Activated T-helper 1 cell treated with anti-CD3 and anti-CD28 coated beads, Interleukin-12 subunit alpha, Interleukin-12 subunit beta, Interleukin-2, Interleukin-4 antibody, amounts not matched to agents 30 ng/mL and 10 ng/mL and 1 ng/mL, durations not matched to agents 14 hours and 24 hours and 36 hours (primary cell): ENCODE measurements at places on chromosomes 5 and 9. TPM values are rescaled to one million over a fixed set of nuclear protein-coding genes. Genes with fewer than 3 reads are reported as not detected.

Gene SREK1
- total RNA-seq: 72.0 and 76.7 TPM in 2 replicates

DNA sequence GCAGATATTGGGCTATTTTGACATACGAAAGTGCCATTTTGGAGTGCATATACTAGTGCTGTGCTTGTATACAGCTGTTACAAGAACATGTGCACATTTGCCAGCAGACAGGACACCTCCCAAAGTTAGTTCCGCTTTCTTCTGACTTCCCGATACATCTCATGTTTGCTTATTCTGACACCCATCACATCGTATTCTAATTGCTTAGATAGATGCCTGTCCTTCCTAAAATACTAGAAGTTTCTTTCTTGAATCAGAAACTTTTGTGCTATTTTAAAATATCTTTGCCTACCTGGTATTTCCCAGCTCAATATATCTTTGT, 177.8 kb downstream of the TTLL11 start:
- no peak for DNase-seq

DNA sequence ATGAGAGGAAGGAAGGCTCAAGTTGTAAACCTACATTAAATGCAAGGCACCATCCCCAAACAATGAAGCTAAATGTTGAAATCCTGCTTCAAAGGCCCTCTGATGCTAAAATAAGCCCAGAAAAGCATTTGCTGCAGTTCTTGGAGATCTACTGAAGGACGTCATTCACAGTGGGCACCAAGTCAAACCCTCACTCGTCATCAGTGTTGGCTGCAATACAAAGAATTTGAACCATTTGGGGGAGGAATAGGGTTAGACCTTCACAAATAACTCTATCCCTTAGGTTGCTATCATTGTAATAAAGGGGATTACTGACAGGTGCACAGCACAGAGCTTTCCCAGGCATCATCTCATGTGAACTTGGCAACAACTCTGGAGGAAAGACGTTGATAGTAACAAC, 9.3 kb upstream of the MEGF9 start:
- no peak for DNase-seq

Gene RNF208
- 9.3 and 11.0 TPM in 2 replicates for total RNA-seq

Gene HAVCR1
- 2.4 and 2.5 TPM in 2 replicates for total RNA-seq

DNA sequence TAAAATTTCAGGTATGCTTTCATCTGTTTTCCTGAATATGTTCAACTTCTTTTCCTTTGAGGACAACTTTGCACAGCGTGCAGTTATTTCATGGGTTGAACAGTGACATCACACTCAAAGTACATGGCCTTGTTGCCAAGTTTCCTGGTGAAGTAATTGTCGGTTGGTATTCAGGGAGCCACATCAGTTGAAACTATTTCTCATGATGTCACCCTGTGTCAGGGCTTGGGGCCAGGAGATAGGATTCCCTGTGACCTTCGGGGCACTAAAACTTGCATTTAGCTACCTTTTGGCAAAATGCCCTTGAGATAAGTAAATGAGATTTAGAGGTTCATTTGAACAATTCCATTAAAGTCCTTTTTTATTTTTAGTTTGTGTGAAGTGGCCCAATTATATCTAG, 383.9 kb downstream of the SH3GL2 start:
- no peak for DNase-seq

- DNase-seq: no peak
Observed at GRCh38 chr9:69086769-69087168, 51.2 kb downstream of the FXN start.

DNA sequence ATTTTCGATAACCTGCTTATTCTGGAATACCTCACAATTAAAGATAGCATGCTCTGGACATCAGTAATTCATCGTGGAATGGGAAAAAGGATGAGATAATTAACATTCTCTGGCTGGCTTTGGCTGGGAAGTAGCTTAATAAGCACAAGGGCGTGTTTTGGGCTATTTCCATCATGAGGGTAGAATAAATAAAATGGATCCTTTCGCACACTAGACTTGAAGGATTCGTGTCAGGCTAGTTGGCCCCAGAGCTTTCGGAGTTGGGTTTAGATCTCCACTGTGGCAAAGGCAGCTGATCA, 151.2 kb upstream of the ADRA1B start:
- DNase-seq: no peak

DNA sequence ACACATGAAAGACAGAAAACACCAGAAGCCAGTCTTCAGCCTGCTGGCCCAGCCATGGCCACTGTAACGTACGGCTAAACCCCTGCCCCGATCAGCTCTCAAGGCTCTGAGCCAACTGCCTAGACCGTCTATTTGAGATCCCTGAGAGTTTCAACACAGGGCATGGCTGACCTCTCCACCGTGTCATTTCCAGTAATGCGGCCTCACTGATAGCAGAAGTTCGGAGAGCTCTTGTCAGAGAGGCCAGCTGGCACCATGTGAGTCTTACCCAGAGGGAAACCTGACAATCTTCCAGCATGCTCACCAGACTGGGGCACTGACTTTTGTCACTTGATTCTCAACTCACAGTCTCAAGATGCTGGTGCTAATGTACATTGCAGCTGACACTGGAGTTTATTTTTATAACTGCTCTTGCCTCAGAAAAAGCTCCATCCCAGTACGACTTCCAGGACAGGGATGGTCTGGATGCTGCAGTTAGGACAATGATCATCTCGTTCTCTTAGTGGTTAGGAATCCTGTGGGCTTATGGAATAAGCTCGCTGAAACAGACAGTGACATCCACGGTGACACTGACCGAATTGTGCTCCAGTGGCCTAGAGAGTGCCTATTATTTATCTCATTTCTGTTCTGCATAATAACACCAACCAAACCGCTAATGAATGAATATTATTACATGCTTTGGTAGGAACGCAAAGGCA, 372.7 kb downstream of the ICE1 start:
- DNase-seq: no peak

Gene ANGPTL2
- total RNA-seq: not detected in 2 replicates

- no peak for DNase-seq
Observed at GRCh38 chr9:76943054-76943453, 37.1 kb upstream of the PRUNE2 start.

Gene SLC22A4
- total RNA-seq: 1.6 and 2.6 TPM in 2 replicates

GRCh38 chr5:53038196-53038847, 49.2 kb downstream of the ITGA2 start:
- DNase-seq: no peak

DNA sequence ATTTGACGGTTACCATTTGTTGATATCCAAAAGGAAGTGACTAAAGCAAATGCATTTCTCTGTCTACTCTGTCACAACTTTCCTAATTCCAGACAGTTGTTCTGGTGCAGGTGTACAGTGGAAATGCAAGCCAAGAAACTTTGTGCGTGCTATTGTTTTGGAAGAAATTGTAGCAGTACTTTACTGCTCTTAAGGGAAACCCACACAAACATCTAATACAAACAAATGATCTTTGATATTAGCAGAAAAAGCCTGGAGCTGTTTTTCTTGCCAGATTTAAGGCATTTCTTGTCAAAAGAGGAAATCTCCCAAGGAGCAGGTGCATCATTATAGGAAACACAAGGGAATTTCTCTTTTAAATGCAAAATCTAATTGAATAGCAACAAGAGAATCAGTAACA, 2.0 kb downstream of the SNCAIP start:
- no peak for DNase-seq

DNA sequence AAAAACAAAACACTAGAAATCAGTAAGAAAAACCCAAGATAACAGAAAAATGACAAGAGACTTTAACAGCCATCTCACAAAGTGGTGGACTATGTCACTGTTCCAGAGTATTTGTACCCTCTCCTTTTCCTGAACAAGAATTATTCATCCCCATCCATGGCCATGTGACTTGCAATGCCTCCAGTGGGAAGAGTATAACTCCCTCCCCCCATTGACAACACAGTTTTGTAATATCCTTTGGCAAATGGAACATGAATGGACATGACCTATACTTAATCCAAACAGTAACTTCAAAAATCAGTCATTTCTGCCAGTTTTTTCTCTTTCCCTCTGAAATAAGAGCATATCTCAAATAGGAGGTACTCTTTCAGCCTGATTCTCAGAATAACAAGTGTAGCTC, 33.9 kb downstream of the PTBP3 start:
- DNase-seq: no peak

Gene ORM2
- total RNA-seq: not detected in 2 replicates

DNA sequence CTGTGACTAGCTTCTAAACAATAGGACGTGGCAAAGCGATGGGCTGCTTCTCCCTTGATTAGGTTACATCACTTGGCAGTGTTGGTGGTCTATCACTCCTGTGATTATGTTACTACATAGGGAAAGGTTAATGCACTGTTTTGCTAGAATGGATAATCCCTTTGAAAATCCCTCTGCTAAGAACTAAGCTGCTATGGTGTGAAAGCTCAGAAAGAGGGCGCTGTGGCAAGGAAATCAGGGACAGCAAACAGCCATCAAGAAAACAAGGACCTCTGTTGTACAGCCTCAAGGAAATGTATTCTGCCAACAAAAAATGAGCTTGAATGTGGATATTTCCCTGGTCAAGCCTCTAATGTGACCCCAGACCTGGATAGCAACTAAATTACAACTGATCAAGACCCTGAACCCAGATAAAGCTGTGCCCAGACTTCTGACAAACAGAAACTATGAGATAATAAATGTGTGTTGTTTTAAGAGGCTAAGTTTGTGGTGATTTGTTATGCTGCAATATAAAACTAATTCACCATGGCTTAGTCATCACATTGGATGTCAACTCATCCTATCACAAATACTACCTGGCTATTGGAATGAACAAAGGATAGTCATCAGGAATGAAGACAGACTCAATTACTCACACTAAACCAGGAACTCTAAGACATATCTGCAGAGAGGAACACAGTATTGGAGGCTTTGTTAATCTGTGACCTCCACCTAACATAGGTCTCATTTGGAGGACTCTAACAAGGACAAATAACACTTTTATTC, 1215.9 kb downstream of the EFNA5 start:
- DNase-seq: no peak

- DNase-seq: no peak
Observed at GRCh38 chr5:138844812-138845513, 30.2 kb downstream of the LRRTM2 start.

DNA sequence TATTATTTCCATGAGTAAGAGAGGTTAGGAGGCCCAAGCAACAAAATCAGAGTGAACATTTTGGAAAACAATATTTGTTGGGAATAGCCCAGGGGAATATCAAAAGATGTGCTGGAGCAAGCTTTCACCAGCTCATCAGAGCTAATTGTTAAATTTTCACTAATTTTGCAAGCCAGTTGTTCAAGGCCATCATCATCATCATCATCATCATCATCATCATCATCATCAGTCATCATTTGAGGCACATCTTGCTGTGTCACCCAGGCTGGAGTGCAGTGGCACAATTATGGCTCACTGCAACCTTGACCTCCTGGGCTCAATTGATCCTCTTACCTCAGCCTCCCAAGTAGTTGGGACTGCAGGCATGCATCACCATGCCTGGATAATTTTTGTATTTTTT, 350.5 kb upstream of the MEF2C start:
- no peak for DNase-seq

DNA sequence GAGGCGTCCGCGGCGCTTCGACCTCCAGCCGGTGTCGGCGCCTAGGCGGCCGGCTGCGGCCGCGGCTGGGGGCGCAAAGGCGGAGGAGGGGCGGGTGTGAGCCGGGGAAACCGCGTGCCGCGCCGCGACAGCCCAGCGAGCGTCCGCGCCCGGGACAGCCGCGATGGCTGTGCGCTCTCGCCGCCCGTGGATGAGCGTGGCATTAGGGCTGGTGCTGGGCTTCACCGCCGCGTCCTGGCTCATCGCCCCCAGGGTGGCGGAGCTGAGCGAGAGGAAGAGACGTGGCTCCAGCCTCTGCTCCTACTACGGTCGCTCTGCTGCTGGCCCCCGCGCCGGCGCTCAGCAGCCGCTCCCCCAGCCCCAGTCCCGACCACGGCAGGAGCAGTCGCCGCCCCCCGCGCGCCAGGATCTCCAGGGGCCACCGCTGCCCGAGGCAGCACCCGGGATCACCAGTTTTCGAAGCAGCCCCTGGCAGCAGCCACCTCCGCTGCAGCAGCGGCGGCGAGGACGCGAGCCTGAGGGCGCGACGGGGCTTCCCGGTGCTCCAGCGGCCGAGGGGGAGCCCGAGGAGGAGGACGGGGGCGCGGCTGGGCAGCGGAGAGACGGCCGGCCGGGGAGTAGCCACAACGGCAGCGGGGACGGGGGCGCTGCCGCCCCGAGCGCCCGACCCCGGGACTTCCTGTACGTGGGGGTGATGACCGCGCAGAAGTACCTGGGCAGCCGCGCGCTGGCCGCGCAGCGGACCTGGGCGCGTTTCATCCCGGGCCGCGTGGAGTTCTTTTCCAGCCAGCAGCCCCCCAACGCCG, 605 bp downstream of the CHSY3 start:
- no peak for DNase-seq

GRCh38 chr5:15538516-15538915, 38.5 kb downstream of the FBXL7 start:
- no peak for DNase-seq

GRCh38 chr5:60178101-60178500, 284.6 kb upstream of the PDE4D start:
- DNase-seq: no peak

Gene CCDC127
- total RNA-seq: 9.5 and 10.9 TPM in 2 replicates

GRCh38 chr5:9140711-9141110, 405.2 kb downstream of the SEMA5A start:
- DNase-seq: no peak

DNA sequence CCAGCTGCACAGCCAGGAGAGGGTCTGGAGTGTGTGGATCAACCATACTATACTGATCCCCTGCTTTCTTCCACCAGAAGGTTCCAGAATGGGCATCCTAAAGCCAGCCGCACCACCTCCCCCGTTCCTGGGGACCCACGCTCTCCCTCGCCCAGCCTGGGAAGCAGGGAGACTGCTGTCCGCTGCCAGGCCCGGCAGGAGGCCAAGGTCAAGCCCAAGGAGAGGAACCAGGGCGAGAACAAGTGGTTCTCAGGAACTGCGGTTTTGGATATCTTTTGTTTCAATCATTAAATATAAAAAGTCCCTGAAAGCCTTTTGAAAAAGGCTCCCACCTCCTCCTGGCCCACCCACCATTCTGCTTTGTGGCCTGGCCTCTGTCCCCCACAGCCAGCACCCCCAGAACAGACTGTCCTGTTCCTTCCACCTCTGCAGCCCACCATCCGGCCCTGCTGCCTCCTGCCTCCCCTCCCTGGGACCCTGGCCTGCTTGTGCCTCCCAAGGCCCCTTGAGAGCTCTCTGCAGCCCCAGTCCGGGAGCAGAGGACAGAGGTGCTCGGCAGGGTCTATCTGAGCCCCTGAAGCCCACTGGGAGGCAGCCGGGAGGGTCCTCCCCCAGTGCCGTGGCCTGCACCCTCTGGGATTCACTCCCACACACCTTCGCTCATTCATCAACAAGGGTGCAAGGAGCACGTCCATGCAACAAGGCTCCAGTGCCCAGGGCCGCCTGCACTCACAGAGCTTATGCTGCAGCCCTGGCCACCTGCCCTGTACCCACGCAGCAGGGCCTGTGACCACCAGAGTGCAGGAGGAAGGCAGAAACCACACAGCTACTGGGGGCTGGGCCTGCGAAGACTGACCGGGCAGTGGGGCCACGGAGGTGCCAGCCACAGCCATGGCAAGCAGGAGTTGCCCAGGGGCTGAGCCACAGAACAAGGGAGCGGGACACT, 614 bp upstream of the LCN6 start:
- DNase-seq: no peak

GRCh38 chr5:9670371-9670770, 40.2 kb upstream of the TAS2R1 start:
- no peak for DNase-seq
